ENCODE measurements at places on chromosomes 6 and 20.

- DNase-seq, result no peak
These were observed 181.9 kb downstream of the TBC1D7 start for GRCh38 chr6:13146442-13146841.

- no peak for DNase-seq
These were observed 183.4 kb upstream of the POU3F2 start for GRCh38 chr6:98650941-98651340.

- DNase-seq, result no peak
These were observed 128.6 kb upstream of the SLC22A23 start for GRCh38 chr6:3585320-3585935.

- DNase-seq, result no peak
These were observed 243.9 kb upstream of the RUNX2 start for GRCh38 chr6:45084257-45084656.

- DNase-seq, result no peak
These were observed 209.8 kb downstream of the TPBG start for GRCh38 chr6:82573254-82573972.
